CD4-positive, alpha-beta T cell treated with Interleukin-6 for 4 hours (primary cell): ENCODE measurements at places on chromosomes 13 and 19.
A peak's percentile ranks its signal among the peaks of the same experiment; 100 is the strongest.

DNA sequence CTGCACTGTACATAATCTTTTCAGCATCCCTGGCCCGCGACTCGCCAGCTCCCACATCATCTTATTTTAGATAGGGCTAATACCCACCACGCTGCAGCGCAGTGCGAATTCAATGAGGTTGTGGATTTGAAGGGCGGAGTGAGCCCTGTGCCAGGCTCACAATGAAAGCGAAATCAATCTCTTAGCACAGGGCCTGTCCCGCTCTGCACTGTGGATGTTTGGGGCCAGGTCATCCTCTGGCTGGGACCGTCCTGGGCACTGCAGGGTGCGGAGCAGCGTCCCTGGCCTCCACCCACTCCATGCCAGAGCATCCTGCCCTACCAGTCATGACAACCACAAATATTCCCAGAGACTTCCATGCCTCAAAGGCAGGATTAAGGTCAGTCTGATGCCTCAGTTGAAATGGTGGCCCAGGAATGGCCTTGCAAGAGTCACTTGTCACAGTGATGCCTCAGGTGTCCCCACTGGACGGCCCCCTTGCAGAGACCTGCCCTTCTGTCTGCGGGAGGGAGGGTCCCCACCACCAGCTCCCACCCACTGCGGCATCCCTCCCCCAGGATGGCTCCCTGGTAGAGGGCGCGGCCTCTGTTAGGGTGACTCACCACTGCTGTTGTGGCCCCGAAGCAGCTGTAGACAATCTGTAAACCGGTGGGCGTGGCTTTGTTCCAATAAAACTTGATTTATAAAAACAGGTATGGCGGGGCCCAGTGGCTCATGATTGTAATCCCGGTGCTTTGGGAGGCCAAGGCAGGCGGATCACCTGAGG lies 5.6 kb downstream of the UHRF1 start:
- peak; percentile 90 for DNase-seq

DNA sequence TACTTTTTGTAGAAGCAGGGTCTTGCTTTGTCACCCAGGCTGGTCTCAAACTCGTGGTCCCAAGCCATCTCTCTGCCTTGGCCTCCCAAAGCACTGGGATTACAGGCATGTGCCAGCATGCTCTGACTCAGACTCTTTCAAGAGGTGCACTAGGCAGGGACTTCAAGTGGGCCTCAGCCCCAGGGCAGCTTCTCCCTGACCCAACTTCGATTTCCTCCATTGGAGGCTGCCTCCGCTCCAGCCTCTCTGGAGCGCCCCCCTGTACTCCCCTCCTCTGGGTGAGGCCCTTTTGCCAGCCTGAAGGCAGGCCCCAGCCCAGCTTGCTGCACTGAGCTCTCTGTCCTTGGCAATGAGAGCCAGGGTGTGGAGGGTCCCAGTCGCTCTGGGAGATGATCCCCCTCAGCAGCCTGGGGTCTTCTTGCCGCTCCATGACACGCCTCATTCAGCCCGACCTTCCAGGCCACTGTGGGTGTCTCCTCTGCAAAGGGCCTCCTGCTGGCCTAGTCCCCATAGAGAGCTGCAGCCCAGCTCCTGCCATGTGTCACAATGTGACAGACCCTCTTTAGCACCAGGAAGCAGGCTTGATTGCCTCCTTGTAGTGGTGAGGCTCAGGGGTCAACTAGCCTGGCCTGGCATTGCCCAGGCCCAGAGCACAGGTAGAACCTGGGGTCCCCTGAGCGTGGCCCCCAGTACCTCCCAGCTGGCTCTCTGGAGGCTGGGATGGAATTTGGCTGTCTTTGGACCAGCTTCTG lies 16.4 kb downstream of the CARM1 start:
- DNase-seq = no peak

DNA sequence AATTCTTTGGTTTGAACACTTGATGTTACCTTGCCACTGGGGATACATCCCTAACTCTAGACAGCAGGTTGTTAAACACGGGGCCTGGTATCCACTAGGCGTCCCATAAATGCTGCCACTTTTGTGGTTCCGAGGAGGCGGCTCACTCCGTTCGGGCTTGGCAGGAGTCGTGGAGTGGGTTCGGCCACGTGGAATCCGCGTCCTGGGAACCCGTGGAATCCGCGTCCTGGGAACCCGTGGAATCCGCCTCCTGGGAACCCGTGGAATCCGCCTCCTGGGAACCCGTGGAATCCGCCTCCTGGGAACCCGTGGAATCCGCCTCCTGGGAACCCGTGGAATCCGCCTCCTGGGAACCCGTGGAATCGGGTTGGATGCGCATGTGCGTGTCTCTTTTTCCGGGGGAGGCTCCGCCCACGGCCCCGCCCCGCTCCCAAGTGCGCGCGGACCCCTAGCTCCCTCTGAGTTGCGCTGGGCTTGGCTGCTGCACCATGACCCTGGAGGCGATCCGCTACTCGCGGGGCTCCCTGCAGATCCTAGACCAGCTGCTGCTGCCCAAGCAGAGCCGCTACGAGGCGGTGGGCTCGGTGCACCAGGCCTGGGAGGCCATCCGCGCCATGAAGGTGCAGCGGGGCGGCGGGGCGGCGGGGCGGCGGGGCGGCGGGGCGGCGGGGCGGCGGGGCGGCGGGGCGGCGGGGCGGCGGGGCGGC lies at the start of gene MRI1:
Gene MRI1 (plus strand): TSS at position 422 of the 707 bp plus-strand sequence. CDS start 67 bp downstream, at position 489.
- peak; percentile 80 for DNase-seq

- no peak for DNase-seq
These were observed 73.8 kb downstream of the SLITRK6 start for GRCh38 chr13:85725433-85725832.

- no peak for DNase-seq
These were observed 58.0 kb upstream of the ZNF536 start for GRCh38 chr19:30314056-30314804.
